ENCODE measurements at places on chromosomes 13 and 19.

DNA sequence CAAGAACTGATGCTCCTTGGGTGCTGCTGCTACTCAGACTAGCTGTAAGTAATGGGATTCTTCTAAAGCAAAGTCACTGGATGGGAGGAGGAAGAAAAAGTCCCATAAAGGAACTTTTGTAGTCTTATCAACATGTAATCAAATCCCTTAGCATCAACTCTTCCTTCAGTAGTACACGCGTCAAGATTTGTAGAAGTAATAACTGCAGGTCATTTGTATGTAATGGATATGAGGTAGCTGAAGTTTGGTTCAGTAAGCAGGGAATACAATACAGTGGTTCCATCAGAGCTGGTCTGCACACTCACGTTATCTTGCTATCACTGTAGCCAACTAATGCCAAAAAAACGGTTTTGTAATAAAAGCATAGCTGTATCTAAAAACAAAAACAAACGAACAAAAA, 72.4 kb upstream of the ZDHHC20 start:
- DNase-seq, result no peak

GRCh38 chr13:46166224-46166584, 15.8 kb downstream of the LCP1 start:
- DNase-seq, result no peak

DNA sequence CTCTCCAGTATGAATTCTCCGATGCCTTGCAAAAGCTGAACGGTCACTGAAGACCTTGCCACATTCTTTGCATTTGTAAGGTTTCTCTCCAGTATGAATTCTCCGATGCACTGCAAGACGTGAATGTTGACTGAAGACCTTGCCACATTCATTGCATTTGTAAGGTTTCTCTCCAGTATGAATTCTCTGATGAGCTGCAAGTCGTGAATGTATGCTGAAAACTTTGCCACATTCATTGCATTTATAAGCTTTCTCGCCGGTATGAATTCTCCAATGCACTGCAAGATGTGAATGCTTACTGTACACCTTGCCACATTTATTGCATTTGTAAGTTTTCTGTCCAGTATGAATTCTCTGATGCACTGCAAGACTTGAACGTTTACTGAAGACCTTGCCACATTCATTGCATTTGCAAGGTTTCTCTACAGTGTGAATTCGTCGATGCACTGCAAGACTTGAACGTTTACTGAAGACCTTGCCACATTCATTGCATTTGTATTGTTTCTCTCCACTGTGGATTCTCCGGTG, 20.0 kb upstream of the ZNF841 start:
- no peak for DNase-seq

DNA sequence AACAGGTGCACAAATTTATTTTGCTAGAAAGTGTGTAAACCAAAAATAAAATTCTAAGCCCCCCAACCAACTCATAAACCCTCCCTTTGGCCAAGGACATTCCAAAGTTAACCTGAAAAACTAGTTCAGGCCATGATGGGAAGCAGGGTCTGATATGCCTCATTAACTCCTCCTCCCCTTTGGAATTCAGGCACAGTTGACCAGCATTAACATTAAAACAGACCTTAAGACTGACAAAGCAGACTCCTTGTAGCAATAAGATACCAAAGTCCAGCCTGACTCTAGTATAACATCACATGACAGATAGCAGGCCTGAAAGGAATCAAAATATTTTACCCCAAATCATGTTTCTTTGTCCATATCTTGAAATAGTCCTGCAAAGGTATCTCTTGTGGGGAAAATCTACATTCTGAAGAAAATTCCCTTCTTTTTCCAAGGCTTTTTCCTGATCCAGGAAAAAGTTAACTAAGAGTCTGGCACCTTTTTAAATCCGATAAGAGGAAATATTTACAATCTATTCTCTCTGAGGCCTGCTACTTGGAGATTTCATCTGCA, 19.7 kb downstream of the NEK5 start:
- DNase-seq, result no peak

DNA sequence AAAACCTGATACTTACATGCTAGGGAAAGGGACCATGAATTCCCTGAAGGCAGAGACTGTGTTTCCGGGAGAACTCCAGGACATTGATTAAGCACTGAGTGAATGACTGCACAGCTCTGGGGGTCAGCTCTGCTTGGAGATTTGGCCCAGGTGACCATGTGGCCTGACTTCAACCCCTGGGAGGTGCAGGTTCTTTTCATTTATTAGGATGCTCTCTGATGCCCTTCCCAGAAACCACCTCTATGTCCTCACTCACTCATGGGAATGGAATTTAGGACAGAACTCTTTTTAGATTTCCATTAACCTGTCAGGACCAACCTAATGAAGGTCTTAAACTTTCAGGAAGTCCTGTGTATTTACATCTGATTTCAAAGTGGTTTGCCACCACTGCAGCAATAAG, 393.3 kb upstream of the ARGLU1 start:
- no peak for DNase-seq

- DNase-seq, result peak; percentile 75
These were observed 2.8 kb downstream of the DMPK start for GRCh38 chr19:45779231-45780145.

DNA sequence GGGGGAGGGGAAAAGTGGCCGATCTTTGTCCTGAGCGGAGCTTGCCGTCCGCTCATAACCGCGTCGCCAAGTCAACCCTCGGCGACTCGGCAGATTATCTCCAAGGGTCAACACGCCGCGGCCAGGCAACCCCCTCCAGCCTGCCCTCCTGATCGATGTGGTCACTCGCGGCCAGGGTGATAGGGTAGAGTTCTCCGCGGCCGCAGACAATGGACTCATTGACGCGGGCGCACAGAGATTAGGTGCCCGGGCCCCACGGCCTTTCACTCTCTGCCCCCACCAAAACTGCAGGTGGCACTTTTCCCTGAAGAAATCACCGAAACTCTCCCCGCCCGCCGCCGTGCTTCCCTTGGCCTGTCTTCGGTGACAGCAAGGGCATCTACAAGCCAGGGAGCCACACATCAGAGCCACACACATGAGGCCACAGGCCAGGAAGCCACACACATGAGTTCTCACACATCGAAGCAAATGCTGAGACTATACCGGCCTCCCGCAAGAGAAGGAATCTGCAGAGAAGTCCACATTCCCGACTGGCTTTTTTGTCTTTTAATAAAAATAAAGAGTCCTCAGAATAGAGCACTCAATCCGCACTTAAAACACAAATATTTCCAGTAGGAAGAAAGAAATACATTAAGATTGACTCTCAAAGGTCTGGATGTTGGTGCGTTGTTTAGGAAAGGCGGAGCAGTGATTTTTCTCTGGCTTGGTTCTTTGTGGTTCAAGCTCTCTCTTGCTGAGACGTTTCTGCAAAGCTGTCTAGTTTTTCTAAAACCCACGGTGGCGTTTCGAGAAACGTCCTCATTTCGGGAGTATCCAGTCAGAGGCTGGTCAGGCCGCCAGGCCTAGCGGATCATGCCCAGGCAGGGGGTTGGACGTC, 1.5 kb upstream of the PDX1 start:
- no peak for DNase-seq

DNA sequence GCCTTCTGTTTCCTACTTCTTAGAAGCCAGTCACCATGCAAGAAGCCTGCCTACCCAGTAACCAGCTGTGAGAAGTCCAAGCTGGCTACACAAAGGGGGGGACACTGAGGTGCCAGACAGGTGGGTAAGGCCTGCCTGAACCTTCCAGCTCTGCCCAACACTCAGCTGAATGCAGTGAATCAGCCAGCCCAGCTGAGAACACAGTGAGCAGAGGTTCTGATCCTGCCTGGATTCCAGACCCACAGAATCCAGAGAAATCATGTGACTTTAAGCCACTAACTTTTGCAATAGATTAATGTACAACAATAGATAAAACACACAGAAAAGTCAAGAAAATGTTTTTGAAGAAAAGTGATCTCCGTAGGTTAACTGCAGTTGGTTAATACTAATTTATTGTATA, 151.7 kb downstream of the EFNB2 start:
- DNase-seq, result no peak

DNA sequence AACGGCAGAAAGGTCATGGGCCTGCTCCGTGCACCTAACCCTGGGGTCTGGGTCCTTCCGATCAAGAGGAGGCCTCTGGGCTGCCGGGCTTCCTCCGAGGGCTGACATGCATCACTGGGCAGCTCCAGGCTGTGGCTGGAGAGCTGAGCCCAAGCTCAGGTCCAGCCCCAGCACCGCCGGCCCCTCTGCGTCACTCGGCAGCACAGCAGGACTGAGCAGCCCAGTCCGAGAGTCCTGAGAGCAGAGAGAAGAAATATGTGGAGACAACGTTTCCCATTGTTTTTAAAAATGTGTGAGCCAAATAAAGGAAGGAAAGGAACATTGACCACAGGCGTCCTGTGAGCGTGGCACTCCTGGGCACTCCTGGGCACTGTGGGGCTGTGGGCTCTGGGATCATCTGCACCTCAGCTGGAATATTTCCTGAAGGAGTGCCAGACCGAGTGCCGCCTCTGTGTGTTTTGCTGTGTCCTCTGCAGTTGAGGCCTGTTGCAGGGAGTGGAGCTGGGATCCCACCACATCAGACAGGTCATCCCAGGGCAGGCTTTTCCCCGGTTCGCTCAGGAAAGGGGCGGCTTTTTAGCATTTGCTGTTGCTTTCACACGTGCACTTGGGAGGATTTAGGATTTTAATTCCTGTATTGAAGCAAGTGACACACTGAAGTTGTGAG, 37.8 kb upstream of the TFDP1 start:
- peak; percentile 77 for DNase-seq

DNA sequence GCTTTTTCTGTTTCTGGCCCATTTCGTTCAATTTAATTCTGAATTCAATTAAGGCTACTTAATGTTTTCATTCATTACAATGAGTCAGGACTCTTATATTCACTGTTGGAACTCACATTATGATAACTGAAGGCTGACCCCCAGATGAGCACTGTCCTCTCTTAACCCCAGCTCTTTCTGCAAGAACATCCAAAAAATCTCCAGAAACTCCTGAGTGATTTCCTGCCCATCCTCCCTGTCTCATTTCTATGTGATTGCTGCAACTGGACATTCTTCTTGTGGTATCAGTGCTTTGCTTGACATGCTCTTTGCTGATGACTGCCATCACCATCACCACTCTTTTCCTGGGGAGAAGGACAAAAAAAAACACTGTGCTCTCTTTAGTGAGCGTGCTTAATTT, 240.3 kb downstream of the SPRY2 start:
- peak; percentile 12 for DNase-seq

DNA sequence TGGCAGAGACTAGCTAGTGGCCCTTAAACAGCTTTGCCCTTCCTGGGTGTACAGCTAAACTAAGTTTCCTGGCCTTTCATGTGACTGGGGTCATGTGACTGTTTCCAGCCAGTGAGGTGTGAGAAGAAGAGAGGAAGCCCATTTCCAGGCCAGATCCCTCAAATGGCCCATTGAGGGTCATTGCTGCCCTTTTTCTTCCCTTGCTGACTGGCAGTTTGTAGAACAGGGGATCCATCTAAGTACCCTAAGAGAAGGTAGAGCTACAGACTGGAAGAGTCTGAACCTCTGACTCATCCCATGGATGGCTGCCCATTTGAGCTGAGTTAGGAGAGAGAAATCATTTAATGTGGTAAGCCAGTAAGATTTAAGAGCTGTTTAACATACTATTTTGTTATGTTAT, 2.8 kb downstream of the SWSAP1 start:
- peak; percentile 63 for DNase-seq

- DNase-seq, result peak; percentile 52
These were observed 2.0 kb downstream of the PTBP1 start for GRCh38 chr19:799076-799881.

DNA sequence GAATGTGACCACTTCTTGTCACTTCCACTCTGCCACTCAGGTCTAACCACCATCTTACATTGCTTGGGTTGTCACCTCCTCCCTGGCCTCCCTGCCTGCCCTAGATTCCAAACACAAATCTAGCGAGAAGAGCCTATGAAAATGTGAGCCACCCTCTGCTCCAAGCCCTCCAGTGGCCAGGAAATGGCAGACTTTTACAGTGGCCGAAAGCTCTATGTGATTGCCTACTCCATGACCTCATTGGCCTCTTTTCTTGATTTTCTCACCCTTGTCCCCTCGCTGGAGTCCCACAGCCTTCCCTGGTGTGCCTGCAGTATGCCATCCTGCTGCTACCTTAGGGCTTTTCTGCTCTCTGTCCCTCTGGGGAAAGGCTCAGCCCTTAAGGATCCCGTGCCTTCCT, 84.2 kb downstream of the LRCH1 start:
- no peak for DNase-seq

DNA sequence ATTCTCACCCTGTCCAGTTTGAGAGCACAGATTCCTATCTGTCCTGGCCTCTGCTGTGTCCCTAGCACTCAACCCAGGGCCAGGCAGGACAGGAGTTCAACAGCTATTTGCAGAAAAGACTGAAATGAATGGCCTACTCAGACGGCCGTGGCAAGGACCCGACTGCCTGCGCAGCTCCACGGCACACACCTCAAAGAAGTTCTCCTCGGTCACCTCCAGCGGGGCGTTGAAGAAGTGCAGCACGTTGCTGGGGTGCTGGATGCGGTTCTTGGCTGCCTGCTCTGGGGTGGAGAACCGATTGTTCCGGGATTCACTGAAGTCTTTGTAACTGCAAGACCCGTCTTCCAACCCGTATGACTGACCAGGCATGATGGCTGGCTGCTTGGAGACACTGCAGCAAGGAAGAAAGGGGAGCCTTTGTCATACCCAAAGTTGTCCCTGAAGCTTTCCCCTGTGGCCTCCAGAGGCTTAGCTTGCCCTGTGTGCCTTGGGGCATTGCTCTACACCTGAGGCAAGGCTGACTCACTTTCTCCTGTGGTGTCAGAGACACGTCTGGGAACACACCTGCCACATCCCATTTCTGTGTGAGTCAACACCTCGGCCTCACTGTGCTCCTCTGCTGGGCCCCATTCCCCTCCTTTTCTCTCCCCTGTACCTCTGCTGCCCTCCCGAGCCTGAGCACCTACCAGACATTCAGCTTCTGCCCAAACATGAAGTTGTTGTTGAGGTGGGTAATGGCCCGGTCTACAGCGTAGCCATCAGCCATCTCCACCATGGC, 6.8 kb upstream of the ECH1 start:
- DNase-seq, result no peak

DNA sequence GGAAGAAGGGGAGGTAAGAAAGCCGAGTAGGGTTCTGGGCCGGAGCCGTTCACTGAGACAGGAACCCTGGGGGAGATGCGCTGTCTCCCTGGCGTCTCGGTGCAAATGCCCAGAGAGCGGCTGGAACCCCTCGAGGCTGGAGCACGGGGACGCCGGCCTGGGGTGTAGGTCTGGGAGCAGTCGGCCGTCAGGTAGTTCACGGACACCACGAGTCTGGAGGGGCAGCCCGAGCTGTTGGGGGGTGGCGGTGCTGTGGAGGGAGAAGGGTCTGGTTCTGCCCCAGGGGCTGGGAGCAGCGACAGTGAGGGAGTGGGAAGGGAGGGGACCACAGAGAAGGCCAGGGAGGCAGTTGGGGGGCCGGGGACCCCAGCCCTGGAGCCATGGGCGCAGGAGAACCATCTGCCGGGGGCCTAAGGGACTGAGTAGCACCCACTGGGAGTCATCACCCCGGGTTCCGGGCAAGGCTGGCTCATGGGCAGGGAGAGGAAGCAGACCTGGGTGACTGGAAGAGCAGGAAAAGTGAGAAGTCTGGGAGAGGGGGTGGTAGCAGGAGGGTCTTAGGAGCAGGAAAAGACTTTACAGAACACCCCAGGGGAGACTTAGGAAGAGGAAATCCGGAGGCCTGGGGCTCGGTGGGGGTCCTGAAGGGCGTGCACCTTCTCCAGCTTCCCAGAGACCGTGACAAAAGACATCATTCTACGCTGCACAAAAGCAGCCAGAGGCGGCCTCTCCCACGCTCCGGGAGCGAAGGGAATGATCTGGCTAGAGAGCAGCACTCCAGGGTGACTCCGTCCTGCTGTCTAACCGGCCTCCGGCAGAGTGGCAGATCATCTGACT, 173.1 kb upstream of the SOX1 start:
- no peak for DNase-seq
